CD4-positive, CD25-positive, alpha-beta regulatory T cell (primary cell): ENCODE measurements at places on chromosomes 1 and 21.

DNA sequence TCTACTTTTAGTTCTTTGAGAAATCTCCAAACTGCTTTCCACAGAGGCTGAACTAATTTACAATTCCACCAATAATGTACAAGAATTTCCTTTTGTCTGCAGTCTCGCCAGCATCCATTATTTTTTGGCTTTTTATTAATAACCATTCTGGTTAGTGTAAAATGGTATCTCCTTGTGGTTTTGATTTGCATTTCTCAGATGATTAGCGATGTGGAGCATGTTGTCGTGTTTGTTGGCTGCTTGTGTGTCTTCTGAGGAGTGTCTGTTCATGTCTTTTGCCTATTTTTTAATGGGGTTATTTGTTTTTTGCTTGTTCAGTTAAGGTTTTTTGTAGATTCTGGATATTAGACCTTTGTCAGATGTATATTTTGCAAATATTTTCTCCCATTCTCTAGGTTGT is 131.5 kb downstream of the MAST2 start:
- no peak for DNase-seq

- no peak for DNase-seq
Observed at GRCh38 chr1:209430107-209430506, 153.4 kb upstream of the CAMK1G start.

DNA sequence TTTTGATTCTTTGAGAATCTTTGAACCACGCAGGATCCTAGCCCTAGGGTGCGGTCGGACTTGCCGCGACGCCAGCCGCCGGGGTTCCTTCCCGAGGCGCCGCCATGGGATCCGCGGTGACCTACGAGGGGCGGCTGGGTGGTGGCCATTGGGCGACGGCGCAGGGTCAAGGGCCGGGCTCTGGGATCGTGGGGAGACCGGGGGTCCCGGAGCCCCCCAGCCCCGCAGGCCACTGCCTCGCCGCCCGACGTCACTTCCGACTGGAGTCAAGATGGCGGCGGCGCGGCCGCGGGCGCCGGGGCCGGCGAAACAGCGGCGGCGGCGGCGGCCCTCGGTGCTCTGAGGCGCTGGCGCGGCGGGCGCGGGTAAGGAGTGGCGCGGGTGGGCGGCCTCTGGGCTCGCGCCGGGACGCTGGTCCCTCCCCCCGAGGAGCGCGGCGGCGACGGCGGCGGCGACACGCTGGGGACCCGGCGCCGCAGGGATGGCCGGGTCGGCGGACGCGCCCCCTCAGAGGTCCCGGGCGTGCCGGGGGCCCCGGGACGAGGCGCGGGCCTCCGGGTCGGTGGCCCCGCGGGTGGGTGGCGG is at the start of gene PRDM2:
TSS of gene PRDM2 (plus strand) at position 253 of the 585 bp plus-strand sequence. CDS start 15,418 bp downstream, outside the sequence.
- DNase-seq: peak; percentile 73

DNA sequence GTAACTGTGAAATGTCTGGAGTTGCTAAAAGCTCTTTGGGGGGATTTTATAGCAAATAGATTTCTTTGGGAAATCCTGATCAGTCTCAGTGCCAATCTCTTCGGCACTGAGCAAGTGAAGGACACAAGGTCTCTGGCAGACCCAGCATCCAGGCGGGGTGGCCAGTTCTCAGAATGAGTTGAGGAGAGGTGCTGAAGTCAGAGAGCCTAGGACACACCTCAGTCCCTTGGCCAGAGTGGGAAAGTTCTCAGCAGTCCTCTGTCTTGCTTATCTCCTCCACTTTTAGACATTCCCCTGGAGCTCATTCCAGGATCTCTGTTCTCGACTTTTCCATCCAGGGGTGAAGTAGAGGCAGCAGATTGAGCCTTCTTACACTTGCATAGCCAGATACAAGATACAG is 6.7 kb downstream of the HLX start:
- no peak for DNase-seq

DNA sequence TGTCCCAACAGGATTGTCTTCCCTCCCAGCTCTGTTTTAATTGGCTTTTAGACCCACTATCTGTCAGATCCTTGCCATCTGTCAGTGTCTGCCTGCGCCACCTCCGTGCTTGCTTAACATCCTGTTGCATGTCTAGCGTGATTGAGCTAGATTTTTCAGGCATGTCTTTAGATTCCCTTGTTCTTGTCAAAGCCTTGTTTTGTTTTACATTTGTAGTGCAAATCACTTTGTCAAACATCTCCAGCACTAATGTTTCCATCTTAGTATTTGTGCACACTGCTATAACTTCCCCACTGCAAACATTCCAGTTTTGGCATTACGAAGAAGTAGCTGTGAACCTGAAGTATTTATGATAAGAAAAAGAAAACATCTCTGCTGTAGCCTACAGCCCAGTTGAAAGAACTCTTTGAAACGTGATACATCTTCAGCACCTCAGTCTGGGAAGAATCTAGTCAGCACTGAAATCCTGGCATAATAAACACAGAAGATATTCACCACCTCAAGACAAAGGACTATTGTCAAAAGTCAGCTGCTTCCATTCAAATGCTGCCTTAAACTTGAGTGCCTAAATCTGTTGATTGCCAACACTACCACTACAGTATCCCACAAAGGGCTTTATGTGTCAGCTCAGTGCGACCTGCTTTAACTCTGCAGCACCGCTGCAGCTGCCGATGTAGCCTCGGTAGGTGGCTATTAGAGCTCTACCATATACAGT is 105.0 kb downstream of the FNBP1L start:
- no peak for DNase-seq

- DNase-seq: no peak
Observed at GRCh38 chr1:24290933-24291487, 28.1 kb upstream of the GRHL3 start.

- no peak for DNase-seq
Observed at GRCh38 chr1:219876798-219877209, 51.6 kb downstream of the SLC30A10 start.

GRCh38 chr1:218739426-218739825 is 394.3 kb downstream of the TGFB2 start:
- no peak for DNase-seq

GRCh38 chr1:6507037-6507428 is 15.6 kb upstream of the PLEKHG5 start:
- DNase-seq: no peak

DNA sequence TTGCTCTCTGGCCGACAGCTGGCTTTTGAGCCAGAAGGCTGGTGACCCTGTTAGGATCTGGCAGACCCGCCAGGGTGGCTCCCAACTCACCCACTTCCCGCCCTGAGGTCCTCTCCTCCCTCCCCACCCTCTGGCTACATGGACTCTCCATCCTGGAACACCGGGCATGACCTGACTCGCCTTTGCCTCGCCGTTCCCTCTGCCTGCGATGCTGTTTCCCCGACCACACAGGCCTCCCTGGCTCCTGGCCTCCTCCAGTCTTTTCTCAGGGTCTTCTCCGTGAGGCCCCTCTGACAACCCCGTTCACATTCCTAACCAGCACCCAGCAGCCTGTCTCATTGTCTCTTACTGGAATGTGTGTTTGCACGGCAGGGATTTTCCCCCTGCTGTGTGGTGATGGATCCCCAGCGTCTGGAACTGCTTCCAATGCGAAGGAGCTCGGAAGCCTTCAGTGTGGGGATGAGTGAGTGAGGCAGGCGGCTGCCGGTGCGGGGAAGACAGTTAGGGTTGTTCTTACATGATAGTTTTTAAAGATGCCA is 46.0 kb upstream of the POFUT2 start:
- no peak for DNase-seq
